GM23248 (cell line): ENCODE measurements at places on chromosomes 1 and 21. TPM values are rescaled to one million over a fixed set of nuclear protein-coding genes. Genes with fewer than 3 reads are reported as not detected.

The SLFNL1 gene
- 0.21 TPM in 1 of 2 replicates, not detected in the other for polyA plus RNA-seq

The DPYD gene
- 38.4 and 38.6 TPM in 2 replicates for polyA plus RNA-seq

The CSF3R gene
- not detected in 2 replicates for polyA plus RNA-seq

The OR10Z1 gene
- not detected in 2 replicates for polyA plus RNA-seq

The PLA2G2C gene
- not detected in 2 replicates for polyA plus RNA-seq
